ENCODE measurements at places on chromosomes 7 and 10. TPM values are rescaled to one million over a fixed set of nuclear protein-coding genes. Genes with fewer than 3 reads are reported as not detected.

DPYSL4 gene
- 1.2 TPM for total RNA-seq

- H3K4me1 ChIP-seq, result peaks cover 46% of the 10 kb centered on the region
- peaks cover 82% of the 10 kb centered on the region for H3K36me3 ChIP-seq
- no peak for DNase-seq
- H3K4me3 ChIP-seq, result no peak overlapping the region
- H3K27me3 ChIP-seq, result no peaks in the 10 kb centered on the region
These were observed 83.7 kb upstream of the AFAP1L2 start for GRCh38 chr10:114487815-114488536.

- peaks cover 9% of the 10 kb centered on the region for H3K36me3 ChIP-seq
- H3K27me3 ChIP-seq, result peaks cover 81% of the 10 kb centered on the region
- peak overlapping the region; percentile 38 for H3K4me3 ChIP-seq
- no peak for DNase-seq
- no peak overlapping the region for H3K27ac ChIP-seq
- peaks cover 39% of the 10 kb centered on the region for H3K4me1 ChIP-seq
These were observed 1.2 kb downstream of the HOXA11 start for GRCh38 chr7:27183682-27184336.

GRCh38 chr7:144787127-144787526, 48.7 kb downstream of the TPK1 start:
- no peak for DNase-seq
- H3K4me1 ChIP-seq, result peaks cover 2% of the 10 kb centered on the region
- H3K27me3 ChIP-seq, result no peaks in the 10 kb centered on the region
- H3K36me3 ChIP-seq, result no peaks in the 10 kb centered on the region

DNA sequence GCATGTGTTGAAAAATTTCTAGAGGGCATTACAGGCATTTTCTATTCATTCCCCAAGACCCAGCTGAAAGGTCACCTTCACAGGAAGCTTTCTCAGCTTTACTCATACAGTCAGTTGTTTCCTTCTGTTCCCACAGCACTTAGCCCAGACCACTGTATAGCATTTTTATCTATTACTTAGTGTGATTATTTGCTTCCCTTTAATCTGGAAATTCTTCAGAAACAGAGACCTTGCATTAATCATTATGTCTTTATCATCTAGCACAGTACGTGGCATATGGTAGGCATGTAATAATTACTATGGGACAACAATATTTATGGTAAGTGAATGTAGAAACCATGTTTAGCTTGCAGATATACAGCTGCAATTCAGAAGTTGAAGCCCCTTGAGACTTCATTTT, 38.2 kb upstream of the CDK6 start:
- peaks cover 9% of the 10 kb centered on the region for H3K36me3 ChIP-seq
- H3K4me3 ChIP-seq, result no peak overlapping the region
- H3K4me1 ChIP-seq, result peaks cover 24% of the 10 kb centered on the region
- H3K27me3 ChIP-seq, result peaks cover 2% of the 10 kb centered on the region
- no peak overlapping the region for H3K27ac ChIP-seq
- no peak for DNase-seq

- H3K27ac ChIP-seq, result no peak overlapping the region
- no peaks in the 10 kb centered on the region for H3K36me3 ChIP-seq
- no peak for DNase-seq
- peaks cover 5% of the 10 kb centered on the region for H3K27me3 ChIP-seq
- no peaks in the 10 kb centered on the region for H3K4me1 ChIP-seq
- no peak overlapping the region for H3K4me3 ChIP-seq
These were observed 3.8 kb upstream of the TFEC start for GRCh38 chr7:116034411-116034810.

GPR26 gene
- not detected for total RNA-seq

- H3K4me1 ChIP-seq, result no peaks in the 10 kb centered on the region
- H3K4me3 ChIP-seq, result no peak overlapping the region
- peaks cover 8% of the 10 kb centered on the region for H3K36me3 ChIP-seq
- no peaks in the 10 kb centered on the region for H3K27me3 ChIP-seq
- H3K27ac ChIP-seq, result no peak overlapping the region
- DNase-seq, result peak; percentile 29
These were observed 57.0 kb downstream of the CDC123 start for GRCh38 chr10:12252882-12253546.

Data from activated CD4-positive, alpha-beta T cell treated with anti-CD3 and anti-CD28 coated beads, Interleukin-2, amount 10 ng/mL, durations not matched to agents 7 days and 5 days (primary cell).